Activated CD8-positive, alpha-beta T cell treated with anti-CD3 and anti-CD28 coated beads for 36 hours (primary cell): ENCODE measurements at places on chromosomes 5 and 9. TPM values are rescaled to one million over a fixed set of nuclear protein-coding genes. Genes with fewer than 3 reads are reported as not detected.

- H3K4me1 ChIP-seq = peaks cover 14% of the 10 kb centered on the region
- no peak overlapping the region for H3K4me3 ChIP-seq
- no peaks in the 10 kb centered on the region for H3K27me3 ChIP-seq
- no peak for DNase-seq
Measured at GRCh38 chr9:92704528-92704927, 34.6 kb upstream of the IPPK start.

GRCh38 chr9:76114144-76114543 is 223.7 kb downstream of the PCSK5 start:
- no peak for DNase-seq
- no peaks in the 10 kb centered on the region for H3K36me3 ChIP-seq
- H3K4me1 ChIP-seq = peaks cover 4% of the 10 kb centered on the region
- H3K4me3 ChIP-seq = no peak overlapping the region

DNA sequence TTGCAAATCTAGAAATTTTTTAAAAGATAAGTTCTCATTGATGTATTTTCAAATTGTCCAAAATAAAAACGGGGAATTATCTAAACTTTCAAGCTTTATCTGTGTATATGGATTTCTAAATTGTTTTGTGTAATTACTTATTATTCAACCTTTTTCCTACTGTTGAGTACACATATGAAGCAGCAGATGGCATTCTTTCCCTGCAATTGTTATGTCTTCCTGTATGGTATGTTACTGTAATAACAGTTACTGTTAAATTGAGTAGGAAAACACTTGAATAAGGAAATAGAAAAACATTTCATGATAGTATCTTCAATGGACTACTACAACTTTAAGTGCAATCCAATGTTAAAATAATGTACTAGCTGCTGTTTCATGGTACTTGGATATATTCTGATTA is 124.8 kb downstream of the RANBP17 start:
- no peak overlapping the region for H3K4me3 ChIP-seq
- no peak overlapping the region for H3K27ac ChIP-seq
- H3K27me3 ChIP-seq = no peaks in the 10 kb centered on the region
- DNase-seq = no peak
- no peaks in the 10 kb centered on the region for H3K36me3 ChIP-seq

The SAXO1 gene
- not detected for total RNA-seq

The SNCAIP gene
- not detected for total RNA-seq

The CDO1 gene
- total RNA-seq = 0.22 TPM

The LCN9 gene
- not detected for total RNA-seq

The PDE6A gene
- not detected for total RNA-seq
